GDM1 (cell line): ENCODE measurements at places on chromosomes 6 and 20.

DNA sequence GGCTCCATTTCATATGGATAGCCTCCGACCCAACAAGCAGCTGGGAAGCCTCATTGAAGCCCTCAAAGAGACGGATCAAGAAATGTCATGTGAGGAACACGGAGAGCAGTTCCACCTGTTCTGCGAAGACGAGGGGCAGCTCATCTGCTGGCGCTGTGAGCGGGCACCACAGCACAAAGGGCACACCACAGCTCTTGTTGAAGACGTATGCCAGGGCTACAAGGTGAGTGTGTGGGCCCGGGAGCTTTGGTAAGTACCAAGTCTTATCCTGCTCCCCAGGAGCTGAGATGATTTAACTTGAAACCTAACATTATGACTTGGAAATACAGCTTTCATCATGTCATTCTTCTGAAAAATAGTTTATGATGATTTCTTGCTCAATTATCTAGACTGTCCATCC, 4.1 kb downstream of the TRIM38 start:
- DNase-seq: no peak

DNA sequence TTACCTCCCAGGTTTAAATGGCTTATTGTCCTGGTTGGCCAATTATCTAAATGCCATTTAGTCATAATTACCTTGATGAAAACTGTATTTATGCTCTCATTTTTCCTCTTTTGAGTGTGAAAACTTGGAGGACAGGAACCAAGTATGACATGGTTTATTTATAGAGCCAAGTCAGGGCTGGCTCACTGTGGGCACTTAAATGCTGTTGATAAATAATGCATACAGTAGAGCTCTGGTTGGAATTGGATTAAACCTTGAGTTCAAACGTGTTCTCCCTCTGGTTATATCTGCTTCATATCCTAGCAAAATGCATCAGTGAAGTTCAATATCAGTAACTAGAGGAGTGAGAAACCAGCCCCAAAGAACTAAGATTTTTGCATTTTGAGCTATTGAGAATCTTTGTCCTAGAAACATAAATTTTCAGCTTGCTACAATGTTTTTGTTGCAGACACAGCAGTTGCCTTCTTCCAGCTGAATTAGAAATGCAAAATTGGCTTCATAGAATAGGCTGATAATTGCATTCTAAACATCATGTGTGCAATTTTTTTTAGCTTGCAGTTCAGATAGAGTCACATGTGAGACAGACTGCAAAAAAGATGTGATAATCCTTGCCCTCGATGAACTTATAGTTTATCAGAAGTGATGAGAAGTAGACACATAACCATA, 255.8 kb downstream of the BTBD3 start:
- DNase-seq: no peak

DNA sequence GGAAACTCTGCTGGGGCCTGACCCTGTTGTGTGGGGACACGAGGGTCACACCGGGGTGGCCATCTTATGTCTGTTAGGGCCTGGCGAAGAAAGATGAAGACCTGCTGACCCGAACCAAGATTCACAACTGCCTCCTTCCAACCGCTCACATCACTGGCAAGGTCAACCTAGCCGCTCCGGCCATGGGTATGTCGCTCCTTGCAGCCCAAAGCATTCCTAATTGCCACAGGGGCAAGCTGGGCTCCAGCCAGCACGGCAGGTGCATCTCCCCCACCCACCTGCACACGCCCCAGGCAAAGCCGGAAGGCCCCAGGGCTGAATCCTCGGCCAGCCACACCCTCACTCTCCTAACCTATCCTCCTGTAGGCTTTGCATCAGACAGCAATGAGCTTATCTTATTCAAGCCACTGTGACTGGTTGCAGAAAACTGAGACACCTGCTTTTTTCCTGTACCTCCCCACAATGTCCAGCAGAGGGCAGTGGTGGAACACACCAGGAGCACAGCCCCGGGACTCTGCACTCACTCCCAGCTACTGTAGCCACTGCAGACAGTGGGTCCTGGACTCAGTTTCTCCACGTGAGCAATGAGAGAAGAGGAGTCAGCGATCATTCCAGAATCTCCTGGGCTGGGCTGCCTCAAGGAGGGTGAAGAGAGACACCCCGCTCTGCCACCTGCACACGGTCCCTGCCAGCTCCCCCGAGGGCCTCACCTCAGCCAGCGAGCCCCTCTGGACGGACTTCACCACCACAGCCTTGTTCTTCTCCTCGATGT, 170.2 kb downstream of the PREX1 start:
- peak; percentile 55 for DNase-seq

DNA sequence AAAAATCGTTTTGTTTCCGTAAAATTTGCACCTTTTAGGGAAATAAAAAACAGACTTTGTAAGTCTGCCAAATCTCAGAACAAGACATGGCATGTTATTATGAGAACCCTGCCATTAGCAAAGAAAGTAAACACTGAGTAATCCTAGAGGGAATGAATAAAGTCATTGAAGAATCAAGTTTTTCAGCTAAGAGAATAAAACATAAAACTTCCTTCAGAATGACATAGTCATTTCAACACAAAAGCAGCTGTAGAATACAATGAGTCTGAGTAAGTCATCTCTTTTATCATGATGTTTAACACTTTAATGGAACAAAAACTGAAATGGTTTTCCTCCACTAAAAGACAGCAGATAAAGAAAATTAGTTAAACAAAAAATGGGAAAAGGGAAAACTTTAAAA, 10.3 kb upstream of the DST start:
- no peak for DNase-seq

- no peak for DNase-seq
Measured at GRCh38 chr6:155050311-155050710, 55.2 kb downstream of the TIAM2 start.

DNA sequence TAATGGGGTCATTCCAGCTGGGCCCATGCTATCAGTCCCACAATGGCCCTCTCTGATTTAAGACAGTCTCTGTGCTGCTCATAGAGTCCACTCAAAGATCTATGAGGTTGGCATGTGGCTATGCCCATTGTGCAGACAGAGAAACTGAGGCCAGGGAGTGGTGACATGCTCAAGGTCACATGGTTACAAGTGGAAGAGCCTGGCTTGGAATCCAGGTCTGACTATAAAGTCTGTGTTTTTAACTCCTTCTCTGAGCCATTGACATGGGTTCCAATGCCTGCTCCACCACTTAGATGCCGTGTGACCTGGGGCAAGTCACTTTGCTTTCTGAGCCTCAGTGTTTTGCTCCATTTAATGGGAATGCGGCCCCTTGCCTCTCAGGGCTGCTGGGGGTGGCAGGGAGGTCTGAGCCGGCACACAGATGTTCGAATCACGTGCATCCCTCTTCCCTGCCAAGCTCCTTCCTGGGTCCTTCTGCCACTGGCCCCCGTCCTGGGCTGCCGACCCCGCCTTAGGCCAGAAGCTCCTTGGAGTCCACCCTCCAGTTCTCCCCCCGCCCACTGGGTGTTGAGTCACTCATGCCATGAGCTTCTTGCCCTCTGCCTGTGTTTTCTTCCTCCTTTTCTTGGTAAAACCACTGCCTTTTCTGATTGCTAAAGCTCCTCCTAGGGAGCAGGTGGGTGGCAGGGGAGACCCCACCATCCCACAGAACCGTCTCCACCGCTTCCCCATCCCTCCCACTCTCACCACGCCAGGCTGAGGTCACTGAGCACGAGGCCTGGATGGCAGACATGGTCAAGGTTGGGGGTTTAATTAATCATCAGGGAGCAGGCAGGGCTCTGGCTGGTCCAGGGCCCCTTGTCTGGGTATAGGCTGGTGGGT, 35.7 kb downstream of the CEBPB start:
- DNase-seq: no peak

DNA sequence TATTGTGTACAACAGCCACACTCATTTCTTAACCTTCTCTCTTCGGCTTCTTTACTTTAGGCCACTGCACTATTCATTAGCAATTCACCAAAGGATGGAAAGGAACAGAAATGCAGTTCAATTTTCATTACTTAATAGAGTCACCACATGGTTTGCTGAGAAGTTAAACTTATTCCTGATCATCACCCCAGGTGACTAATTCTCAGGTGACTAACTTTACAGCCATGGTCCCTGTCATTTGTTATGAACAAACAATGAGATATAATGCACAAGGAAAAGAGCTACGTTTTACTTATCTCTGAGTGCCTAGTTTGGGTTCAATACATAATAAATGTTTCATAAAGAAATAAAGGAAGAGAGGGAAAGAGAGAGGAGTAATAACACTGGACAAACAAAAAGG, 45.8 kb upstream of the DST start:
- no peak for DNase-seq

DNA sequence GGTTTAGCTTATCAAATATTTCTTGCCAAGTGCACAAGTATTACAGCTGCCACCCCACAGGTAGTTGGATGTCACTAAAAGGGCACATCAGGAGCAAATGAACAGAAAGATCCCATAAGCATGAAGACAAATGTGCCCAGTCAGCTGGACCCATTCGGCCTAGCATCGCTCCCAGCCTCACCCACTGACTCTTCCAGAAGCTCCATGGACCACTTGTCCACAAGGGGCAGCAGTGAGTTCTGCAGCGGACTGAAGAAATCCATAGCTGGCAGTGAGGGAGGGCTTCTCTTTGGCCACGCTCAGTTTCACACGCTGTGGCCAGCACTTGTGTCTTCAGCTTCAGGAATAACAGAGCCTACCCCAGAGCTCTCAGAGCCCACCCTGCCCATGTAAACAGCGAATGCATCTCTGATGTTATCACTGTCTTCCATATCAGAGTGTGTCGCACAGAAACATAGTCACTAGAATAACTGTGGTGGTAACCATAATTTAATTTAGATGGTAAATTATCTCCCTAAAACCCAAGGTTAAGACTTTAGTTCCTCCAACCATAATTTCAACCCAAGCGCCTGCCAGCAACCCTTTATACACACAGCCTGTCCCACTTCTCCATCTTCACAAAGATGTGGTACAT, 15.8 kb downstream of the CGA start:
- no peak for DNase-seq

- peak; percentile 84 for DNase-seq
Measured at GRCh38 chr6:137927777-137928218, 60.7 kb downstream of the TNFAIP3 start.

DNA sequence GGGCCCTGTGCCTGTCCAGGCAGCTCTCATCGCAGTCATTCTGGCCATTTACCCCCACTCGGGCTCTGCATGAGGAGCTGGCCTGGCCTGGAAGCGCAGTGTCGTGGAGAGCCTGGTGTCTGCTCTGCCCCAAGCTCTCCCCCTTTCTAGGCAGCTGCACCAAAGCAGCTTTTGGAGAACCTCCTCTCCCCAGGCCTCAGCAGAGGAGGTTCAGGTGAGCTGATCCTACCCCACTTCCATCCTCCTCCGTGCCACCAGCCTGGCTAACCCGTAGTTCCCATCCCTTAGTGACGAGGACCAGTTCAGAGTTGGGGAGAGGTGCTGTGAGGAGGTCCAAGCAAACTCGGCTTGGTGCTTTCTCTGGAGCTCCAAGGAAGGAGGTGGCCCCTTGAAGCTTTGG, 30.5 kb upstream of the PHACTR3 start:
- no peak for DNase-seq

GRCh38 chr6:117227245-117227962, 38.0 kb upstream of the VGLL2 start:
- DNase-seq: no peak

GRCh38 chr6:138618168-138618567, 118.9 kb upstream of the NHSL1 start:
- DNase-seq: no peak

DNA sequence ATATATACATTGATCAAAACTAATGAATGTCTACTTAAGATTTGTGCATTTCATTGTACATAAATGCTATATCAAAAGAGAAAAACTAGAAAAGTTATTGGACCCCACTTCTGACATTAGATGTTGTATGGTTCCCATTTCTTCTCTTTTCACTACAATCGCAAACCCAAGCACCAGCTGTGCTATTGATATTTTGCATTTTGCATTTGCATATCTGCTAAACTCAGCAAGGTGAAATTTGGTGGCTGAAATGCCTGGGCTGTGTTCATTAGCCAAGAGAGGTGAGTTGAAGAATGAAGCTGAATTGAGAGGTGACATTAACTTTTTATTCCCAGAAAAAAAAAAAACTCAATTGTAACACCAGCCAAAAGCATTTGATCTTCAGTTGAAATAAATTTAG, 232.1 kb upstream of the TENT5A start:
- no peak for DNase-seq

GRCh38 chr20:40279390-40279789, 409.6 kb downstream of the MAFB start:
- DNase-seq: peak; percentile 25
